ENCODE measurements at places on chromosomes 2 and 18.

- no peak for DNase-seq
These were observed 37.2 kb downstream of the CLASP1 start for GRCh38 chr2:121611730-121612705.

GRCh38 chr2:112836695-112837117, at the start of gene IL1B:
IL1B (minus strand) TSS chr2:112836779; CDS start chr2:112836229, 550 bp downstream.
- DNase-seq = no peak

DNA sequence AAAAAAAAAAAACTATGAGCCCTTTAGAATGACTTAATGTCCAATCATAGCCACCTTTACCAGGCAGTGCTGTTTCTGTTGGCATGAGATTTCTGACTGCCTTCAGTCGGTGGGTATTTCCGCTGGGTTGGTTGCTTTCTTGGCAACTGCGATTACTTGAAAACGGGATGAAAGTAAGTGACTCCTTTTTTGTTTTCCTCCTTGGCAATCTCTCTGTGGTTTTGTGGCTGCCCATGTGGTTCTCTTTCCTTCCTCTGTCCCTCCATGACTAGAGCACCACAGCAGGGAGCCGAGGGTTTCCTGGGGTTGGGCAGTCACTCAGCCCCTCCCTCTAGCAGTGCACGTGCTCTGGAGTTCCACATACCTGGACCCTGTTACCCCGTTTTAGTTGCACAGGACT, 112.1 kb downstream of the KLHL29 start:
- DNase-seq = peak; percentile 40

- no peak for DNase-seq
These were observed 7.6 kb upstream of the MSTN start for GRCh38 chr2:190069936-190070696.

DNA sequence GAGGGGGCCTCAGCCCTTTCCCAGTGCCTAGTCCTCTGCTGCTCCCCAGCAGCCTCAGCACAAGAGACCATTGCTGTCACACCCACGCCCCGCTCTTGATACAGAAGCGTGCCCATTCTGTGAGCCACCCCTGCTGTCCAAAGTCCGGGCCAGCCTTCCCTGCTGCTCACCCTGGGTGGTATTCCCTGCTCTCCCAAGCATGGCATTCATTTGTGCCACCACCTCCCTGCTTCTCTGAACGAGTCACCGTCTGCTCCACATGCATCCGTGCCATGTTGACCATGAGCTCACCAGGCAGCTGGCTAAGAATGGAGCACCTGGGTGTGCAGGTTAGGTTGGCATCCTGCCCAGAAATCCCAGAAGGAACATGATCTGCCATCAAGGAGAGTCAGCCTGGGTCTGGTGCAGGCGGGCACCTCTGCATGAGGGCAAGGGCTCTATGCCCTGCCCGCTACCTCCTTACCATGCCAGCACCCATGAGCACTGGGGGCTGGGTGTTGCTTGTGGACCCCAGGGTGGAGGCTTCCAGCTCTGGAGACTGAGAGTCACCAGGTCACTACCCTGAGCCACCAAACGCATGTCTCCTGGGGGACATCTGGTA, 63.0 kb downstream of the TWIST2 start:
- DNase-seq = no peak

- DNase-seq = no peak
These were observed 859 bp downstream of the GREB1L start for GRCh38 chr18:21242780-21243401.

DNA sequence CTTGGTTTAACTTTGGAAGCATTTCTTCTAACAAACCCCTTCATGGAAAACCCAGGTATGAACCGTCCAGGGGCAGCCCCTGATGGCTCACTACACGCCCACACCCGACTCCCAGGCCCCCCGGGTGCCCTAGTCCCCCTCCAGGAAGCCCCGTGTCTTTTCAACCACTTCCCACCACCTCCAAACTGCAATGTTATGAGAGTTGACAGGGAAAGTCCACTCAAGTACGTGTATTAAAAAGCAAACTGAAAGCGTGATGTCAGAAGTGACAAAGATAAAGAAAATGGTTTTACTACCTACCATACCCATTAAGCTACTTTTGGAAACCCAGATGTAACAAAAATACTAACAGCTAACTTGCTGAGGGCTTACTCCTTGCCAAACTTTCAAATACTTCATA, 51.5 kb downstream of the L3MBTL4 start:
- DNase-seq = no peak

- DNase-seq = peak; percentile 68
These were observed 48.0 kb downstream of the BCL2L11 start for GRCh38 chr2:111168528-111169239.

GRCh38 chr18:77250926-77251729, 1.5 kb downstream of the GALR1 start:
- no peak for DNase-seq

- no peak for DNase-seq
These were observed 158.3 kb downstream of the ANTXR1 start for GRCh38 chr2:69171116-69171896.

GRCh38 chr2:3034396-3034795, 343.2 kb downstream of the EIPR1 start:
- DNase-seq = no peak

- DNase-seq = no peak
These were observed 18.0 kb upstream of the SRD5A2 start for GRCh38 chr2:31598694-31599093.

DNA sequence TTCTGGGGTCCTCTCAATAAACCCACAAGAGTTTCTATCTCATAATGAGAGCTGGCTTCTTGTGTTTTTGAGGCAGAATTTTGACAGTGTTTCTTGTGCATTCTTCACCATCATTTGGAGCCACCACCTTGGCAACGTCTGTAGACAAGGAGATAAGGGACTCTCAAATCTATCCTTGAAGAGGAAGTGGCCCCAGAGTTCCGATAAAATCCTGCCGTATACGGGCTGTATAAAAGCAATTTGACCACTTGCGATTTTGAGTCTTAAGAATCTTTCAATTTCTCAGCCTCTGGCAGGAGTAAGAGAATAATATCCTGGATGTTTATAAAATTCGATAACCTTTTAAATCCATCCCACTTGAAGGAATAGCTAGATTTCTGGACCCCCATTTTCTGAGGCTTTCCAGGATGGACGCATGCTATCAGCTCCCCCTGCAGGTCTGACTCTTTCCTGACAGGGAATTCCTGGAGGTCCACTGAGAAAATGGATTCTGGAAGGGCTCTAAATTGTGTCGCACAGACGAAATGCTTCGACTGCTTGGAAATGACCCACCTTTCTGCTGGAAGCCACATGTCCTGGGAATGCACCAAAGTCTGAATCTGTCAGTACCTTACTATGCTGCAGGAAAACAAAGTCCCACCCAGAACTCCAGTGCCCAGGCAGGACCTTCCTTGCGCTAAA, 54.1 kb downstream of the E2F6 start:
- peak; percentile 82 for DNase-seq

DNA sequence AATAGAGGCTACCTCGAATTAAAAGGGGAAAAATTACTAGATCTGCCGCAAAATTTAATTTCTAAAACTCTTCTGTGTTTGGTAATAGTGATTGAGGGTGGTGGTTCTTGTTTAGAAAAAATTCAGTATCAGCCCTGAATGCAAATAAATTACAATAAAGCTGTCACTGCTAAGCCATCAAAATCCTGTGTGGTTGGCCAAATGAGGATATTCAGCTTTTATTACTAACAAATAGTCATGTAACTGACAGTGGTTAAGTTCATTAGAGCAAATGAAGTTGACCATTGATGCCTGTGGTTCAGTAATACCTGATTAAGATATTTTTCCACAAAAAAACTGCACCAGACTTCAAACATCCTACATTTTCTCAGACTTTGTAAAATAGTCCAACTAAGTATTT, 14.4 kb downstream of the PPP1CB start:
- DNase-seq = no peak

DNA sequence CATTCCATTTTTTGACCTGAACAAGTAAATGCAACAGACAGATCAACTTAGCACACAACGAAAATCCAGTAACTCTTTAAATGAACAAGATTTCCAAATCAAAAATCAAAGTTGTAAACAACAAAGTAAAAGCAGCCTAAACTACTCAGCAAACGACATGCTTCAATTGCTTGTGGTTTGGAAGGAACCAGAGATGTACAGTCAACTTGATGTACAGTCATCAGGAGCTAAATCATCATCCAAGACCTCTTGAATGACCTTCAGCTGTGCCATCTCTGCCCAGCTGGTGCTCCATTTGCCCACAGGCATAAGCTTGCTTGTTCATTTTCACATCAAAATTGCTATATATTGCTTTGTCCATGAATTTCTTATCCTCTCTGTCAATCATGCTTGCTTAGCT, 109.8 kb downstream of the UPP2 start:
- DNase-seq = no peak

- no peak for DNase-seq
These were observed 17.6 kb downstream of the LCLAT1 start for GRCh38 chr2:30464544-30465170.

GRCh38 chr18:76686737-76687231, 135.6 kb upstream of the ZNF236 start:
- DNase-seq = peak; percentile 58

- no peak for DNase-seq
These were observed 43.2 kb downstream of the ITPRID2 start for GRCh38 chr2:181934694-181935093.

- DNase-seq = no peak
These were observed 255.0 kb downstream of the CAMKMT start for GRCh38 chr2:44616667-44617155.

DNA sequence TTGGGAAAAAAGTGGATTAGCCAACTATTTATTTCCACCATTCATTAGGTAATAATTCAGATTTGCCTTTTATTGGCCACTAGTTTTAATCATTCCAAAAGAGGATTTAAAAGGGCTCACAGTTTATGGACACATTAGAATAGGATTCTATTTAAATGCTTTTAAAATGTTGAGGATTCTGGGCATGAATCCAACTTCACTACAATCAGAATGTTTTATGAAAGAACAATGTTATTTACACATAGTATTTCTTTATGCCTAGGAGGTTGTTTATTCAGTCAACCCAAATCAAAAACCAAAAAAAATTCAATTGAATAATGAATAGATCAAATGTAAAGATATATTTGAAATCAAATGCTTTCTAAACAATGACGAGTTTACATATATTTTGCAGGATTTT, 232.2 kb downstream of the GULP1 start:
- no peak for DNase-seq

DNA sequence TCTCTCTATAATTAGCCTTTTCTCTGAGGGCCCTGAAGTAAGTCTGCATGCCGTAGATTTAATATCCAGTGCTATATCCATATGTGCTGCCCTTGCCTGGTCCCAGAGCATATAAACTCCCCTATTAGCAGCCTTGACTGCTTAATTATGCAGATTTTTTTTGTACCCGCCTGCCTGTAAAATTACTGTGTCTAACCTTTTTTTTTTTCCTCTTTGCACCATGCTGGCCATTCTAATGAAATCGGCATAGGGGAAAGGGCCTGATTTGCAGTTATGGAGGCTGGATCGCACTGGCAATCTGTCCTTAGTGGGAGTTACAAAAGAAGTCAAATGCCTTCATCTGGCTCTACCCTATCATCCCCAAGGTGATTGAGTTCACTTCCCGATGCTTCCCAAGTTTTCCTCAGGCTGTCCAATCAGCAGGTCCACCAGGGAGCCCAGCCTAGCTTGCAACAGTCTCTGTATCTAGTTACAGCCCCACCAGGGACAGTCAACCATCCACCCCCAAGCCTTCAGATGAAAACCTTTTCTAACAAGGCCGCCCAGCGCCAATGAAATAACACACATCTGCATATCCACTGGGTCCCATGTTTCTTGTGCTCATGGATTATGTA, 239.0 kb downstream of the ZNF521 start:
- DNase-seq = no peak

- DNase-seq = no peak
These were observed 8.3 kb upstream of the ARHGEF4 start for GRCh38 chr2:130828461-130828860.

DNA sequence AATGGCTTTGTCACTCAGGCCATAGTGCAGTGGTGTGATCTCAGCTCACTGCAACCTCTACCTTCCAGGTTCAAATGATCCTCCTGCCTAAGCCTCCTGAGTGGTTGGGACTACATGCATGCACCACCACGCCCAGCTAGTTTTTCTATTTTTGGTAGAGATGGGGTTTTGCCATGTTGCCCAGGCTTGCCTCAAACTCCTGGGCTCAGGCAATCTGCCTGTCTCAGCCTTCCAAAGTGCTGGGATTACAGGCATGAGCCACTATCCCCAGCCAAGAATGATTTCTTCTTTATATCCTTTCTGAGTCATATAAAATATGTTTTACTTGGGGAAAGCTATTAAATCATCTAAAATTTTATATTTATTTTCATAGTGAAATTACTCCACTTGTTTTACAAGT, 61.3 kb downstream of the CYBRD1 start:
- DNase-seq = no peak

DNA sequence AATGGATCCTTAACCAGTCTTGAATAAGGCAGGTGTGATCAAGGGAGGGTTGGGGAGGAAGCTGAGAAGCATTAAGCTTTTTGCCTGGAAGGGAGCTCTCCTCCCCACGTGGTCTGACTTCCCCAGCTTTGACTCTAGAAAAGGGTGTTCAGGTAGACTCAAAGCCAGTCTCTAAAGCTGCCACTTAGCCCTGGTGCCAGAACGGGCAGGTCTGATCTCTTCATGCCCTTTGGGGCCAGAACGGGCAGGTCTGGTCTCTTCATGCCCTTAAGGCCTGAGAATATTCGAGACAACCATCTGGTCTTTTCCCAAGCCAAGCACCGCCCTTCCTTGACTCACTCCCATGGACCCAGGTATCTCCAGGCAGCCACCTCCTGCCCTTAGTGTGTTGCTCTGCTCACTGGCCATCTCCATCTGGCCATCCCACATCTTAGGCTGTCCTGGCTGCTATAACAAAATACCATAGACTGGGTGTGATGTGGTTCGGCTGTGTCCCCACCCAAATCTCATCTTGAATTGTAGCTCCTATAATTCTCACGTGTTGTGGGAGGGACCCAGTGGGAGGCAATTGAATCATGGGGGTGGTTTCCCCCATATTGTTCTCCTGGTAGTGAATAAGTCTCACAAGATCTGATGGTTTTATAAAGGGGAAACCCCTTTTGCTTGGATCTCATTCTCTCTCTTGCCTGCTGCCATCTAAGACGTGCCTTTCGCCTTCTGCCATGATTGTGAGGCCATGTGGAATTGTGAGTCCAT, 59.4 kb downstream of the SNORC start:
- DNase-seq = no peak

DNA sequence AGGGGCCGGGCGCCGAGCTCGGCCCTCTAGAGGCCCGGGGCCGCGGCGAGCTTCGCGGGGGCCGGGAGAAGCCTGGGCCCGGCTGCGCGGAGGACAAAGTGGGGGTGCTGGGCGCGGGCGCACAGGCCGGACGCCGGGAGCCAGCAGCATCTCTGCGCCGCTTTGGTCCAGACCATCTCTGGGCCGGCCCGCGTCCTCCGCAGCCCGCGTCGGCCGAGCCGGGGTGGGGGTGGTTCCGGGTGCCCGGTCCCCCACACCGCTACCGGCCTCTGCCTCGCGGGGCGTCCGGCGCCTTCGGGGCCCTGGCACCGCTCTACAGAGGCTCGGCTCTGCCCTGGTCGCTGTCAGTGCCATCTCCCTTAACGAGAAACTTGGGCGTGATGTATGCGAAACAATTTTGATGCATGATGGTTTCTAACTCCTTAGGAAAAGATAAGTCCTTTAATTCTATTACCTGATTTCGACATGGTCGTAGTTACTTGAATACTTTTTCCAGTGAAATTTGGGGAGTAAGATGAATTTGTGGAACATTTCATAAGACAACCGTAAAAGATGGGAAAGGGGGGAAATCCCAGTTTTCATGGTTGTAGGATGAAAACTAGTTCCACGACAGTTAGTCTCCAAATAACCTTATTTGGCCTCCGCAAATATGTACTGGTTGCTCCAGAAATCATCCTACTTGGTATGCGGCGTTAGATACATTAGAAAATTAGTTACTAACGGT, 562 bp downstream of the TWSG1 start:
- peak; percentile 88 for DNase-seq

Data from lower leg skin (tissue), 4 donors.